EH (cell line): ENCODE measurements at places on chromosomes 2 and 18.

DNA sequence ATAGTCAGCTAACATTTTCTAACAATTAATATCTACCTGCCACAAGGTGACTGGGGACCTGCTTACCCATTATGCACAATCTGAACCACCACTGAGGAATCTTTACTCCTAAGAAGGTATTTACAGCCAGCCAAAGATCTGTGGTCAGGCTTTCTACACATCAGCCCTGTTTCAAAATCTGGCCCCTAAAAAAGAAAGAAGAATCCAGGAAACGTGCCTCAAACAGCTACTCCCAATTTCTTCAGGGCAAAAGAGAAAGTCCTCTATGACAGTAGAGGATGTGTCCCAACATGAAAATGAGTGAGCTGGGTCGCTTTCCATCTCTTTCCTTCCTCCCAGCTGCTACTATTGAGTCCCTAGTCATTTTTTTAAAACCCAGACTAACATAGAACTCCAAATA, 79.5 kb downstream of the EPB41L3 start:
- DNase-seq = peak; percentile 6

DNA sequence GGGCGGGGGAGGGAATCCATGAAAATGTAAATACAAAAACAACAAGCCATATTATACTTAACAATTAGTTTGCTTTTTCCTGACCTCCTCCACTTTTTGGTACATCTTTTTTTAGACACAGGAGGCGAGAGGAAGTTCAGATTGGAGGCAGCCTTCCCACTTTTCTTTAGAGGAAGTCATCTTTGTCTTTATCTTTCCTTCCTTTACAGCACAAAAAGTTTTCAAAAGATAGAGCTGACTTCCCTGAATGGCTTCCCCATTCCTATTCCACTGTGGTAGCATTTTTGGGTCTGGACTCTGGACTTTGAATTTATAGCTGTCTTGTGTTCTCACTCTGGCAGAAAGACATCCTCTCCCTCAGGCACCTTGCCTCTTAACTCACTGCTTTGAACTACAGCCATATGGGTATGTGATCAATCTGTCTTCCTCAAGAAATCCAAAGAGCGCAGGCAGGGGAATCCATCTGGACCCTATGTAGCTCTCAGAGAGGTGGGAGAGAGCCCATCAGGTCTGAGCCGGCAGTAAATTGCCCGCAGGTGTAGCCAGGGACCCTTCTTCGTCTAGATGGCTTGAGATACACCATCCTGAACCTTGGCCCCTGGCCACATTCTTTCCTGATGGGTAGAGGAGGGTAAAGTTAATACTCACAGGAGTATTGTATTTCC, 101.9 kb downstream of the AQP4 start:
- no peak for DNase-seq

GRCh38 chr18:62505669-62506494, 16.9 kb upstream of the ZCCHC2 start:
- DNase-seq = no peak

DNA sequence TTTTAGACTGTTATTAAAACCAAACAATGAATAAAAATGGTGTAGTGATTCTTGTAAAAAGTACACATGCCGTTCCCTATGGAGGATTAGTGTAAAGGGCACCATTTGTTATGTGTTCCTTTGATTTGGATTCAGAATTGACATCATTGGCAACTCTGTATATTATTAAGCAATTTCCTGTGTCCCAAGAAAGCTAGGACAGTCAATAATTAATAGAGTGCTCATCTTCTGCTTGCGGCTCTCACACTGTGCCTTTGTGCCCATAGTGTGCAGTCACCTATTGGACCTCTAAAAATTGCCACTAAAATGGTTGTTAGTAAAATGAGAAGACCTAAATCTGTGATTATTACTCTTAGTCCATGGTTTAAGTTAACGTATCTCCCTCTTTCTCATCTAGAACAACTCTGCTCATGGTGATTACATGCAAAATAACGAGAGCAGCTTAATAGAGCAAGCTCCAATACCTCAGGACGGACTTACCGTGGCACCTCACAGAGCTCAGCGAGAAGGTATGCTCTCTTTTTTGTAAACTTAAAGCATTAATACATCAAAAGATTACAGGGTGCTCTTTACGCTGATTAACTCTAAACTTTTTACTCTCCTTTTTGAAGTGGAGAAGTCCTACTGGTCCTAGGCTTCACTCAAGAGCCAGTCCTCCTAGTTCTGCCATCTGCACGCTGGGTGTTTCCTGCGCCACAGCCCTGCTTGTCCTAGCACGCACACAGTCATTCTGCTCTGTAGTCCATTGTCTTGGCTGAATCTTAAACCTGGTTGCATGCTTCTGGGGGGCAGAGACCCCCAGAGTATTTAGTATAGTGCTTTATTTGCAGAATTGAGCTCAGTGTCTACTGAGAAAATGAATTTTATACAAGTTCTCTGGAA, 16.7 kb downstream of the ZCCHC2 start:
- DNase-seq = no peak

DNA sequence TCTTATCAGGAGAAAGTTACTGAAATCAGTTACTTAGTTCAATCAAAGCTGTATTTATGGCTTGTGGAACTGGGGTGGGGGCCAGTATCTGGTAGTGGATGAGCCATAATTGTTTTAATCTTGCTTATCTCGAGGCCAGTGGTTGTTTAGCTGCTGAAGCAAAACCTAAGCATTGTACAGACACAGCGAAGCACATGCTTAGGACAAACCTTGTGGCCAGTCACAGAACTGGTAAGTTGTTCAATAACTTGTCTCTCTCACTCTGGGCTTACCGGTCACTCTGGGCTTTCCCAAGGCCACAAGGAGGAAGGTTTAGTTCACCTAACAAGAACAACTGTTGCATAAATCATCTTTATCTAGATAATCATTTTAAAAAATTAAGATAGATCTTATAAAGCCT, 296.6 kb upstream of the NETO1 start:
- no peak for DNase-seq
